ENCODE measurements at places on chromosomes 2 and 18.
A peak's percentile ranks its signal among the peaks of the same experiment; 100 is the strongest.

DNA sequence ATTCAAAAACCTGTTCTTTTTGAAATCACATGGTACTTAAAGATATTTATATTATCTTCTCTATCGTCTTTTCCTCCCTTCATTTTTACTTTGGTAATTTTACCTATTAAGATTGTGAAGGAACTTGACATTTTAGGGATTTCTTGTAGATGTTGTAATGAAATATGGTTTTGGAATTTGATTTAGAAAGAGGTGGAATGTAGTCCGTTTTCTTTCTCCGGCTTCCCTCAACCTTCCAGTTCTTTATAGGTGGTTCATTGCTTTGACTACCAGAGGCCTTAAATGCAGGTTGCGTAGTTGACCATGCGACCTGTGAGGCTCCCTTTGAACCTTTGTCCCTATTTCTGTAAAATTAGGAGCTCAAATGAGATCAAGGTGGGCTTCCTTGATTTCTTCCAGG lies 24.5 kb downstream of the ITGA6 start:
- DNase-seq: no peak

GRCh38 chr2:230913406-230914143 lies 11.5 kb downstream of the GPR55 start:
- no peak for DNase-seq

- no peak for DNase-seq
These were observed 255.2 kb downstream of the ACKR3 start for GRCh38 chr2:236824836-236825235.

GRCh38 chr2:2579814-2580213 lies 248.7 kb upstream of the MYT1L start:
- no peak for DNase-seq

DNA sequence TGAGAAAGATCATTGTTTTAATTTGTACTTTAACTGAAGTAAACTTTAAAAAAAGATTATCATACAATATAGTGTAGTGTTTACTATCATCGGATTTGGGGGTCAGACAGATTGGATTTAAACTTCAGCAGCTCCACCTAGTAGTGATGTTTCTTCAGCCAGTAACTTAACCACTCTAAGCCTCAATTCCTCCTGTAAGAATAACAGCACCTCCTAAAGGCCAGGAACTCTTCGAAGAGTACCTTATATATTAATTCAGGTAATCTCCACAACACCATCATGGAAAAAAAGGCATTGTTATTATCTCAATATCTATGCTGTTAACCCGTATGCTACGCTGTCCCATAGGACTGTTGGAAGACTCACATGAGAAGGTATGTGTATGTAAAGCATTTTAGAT lies 69.0 kb upstream of the DLGAP1 start:
- DNase-seq: no peak

DNA sequence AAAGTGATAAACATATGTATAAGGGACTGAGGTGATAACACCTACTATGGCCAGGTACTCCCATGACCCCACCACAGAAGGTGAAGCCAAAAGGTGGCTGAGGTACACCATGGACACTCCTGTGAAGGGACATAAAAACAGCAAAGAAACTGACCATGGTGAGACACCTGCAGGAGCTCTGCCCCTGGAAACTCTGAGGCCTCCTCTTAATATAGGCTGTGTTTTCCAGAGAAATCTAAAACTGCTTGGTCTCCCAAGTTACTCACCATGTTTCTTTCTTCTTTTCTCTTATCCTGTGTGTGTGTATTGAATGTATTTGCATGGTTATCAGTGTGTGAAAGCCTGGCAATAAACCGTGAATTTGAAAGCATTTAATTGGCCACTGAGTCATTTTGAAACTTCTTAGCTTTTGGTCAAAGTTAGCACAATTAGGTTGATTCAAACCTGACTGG lies 739.3 kb upstream of the GCFC2 start:
- DNase-seq: no peak

- no peak for DNase-seq
These were observed 492 bp downstream of the CHRNA1 start for GRCh38 chr2:174763780-174764179.

DNA sequence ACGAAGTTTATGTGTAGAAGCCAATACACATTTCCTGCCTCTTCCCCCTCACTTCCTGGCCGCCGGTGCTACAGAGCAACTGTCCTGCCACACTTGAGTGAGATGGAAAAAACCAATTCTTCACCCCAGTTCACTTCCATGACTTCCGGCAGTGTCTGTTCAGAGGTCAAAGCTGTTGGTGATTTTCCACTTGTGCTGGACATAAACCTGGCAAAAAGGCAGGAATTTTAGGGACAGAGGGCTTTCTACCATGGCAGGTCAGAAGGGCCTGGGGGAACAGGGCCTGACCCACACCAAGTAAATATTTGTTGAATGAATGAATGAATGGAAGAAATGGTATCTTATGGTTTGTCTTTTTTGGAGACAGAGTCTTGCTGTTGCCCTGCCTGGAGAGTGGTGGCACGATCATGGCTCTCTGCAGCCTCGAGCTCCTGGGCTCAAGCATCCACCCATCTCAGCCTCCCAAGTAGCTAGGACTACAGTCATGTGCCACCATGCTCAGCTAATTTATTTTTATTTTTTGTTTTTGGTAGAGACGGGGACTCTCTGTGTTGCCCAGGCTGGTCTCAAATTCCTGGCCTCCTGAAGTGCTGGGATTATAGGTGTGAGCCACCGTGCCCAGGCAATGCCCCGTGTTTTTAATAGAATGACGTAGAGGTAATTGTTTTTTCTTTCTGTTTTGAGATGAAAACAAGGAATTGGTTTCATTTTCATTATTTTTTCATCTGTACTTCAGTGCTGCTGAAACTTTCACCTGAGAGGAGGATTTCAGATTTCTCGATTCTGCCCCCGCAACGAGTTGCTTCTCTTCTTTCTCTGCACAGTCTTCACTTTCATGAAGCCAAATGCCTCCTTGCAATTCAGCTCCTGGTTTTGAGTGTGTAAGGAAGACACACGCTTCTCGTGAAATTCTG lies 48.0 kb upstream of the LPIN2 start:
- DNase-seq: peak; percentile 7

- no peak for DNase-seq
These were observed 92.4 kb upstream of the LCLAT1 start for GRCh38 chr2:30354621-30355020.

- no peak for DNase-seq
These were observed 6.9 kb downstream of the GDF7 start for GRCh38 chr2:20673686-20674308.

GRCh38 chr18:22207021-22207758 lies 37.8 kb downstream of the GATA6 start:
- no peak for DNase-seq

DNA sequence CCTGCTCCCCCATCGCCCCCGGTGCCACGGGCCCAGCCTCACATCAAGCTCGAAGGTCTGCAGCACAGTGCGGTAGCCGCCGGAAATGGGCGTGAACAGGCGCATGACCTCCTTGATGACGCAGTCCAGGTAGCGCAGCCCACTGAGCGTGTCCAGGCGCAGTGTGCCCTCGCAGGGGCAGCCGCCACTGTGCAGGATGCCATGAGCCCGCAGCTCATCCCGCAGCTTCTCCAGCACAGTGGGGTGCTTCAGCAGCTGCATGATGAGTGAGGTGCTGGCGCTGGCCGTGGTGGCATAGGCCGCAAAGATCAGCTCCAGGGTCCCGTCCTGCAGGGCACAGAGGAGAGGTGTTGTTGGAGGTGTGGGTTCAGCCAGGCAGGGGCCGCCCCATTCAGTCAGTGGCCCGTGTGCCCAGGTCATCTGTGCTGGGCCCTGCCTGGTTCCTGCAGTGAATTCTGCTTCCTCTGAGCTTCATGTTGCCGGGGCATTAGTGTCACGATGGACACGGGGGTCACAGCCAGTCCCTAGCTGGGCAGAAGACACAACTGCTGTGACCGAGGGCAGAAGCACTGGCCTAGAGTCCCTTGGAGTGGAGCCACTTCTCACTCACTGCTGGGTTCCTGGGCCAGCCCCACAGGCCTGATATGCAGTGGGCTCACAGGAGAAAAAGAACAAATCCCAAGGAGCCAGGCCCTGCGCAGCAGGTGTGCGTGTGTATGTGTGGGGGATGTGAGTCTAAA lies 14.5 kb downstream of the CYP26B1 start:
- no peak for DNase-seq

- DNase-seq: no peak
These were observed 5.5 kb upstream of the ARL4C start for GRCh38 chr2:234502285-234502918.

DNA sequence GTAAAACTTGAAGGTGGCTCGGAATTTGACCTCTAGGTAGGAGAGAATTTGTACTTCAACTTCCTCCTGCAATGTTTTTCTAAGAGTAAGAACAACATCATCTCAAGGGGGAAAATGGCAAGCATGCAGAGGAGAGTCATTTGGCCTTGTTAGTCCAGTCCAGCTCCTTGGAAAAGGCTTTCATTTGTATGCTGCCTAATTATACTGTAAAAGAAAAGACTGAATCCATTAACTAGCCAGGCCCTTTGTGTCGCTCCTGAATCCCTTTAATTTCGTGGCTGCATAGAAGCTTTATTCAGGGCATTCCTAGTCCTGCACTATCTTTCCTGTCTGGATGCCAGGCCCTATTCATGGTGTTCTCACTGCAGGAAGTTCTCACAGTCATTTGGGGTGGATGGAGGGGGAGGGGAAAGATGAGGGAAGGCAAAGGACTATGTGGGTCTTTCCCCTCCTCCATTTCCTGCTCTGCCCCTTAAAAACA lies 36.0 kb downstream of the PHLPP1 start:
- DNase-seq: no peak

GRCh38 chr2:51344886-51345285 lies 313.0 kb upstream of the NRXN1 start:
- no peak for DNase-seq

All from stimulated activated CD4-positive, alpha-beta T cell treated with anti-CD3 and anti-CD28 coated beads, Interleukin-1b, Interleukin-23, amount 100 ng/mL, for 1 hour (primary cell).